ENCODE measurements at places on chromosomes 5 and 9. TPM values are rescaled to one million over a fixed set of nuclear protein-coding genes. Genes with fewer than 3 reads are reported as not detected.

Gene TRIM7
- 0.16 TPM for polyA plus RNA-seq

Gene RGS14
- polyA plus RNA-seq = 40.1 TPM

Gene WNK2
- polyA plus RNA-seq = not detected

Gene IFNA2
- not detected for polyA plus RNA-seq

Gene ANKRD34B
- polyA plus RNA-seq = not detected

Gene NIPAL4
- 0.10 TPM for polyA plus RNA-seq

Gene FIBCD1
- not detected for polyA plus RNA-seq

Gene MPDZ
- not detected for polyA plus RNA-seq

Gene PRRT1B
- polyA plus RNA-seq = not detected

Gene RACK1
- polyA plus RNA-seq = 2,238 TPM

Gene ADGRV1
- not detected for polyA plus RNA-seq

Gene SPATA9
- polyA plus RNA-seq = not detected

- DNase-seq = no peak
Observed at GRCh38 chr5:116473706-116474105, 100.9 kb downstream of the SEMA6A start.

GRCh38 chr9:101034222-101034621 is 5.7 kb downstream of the PLPPR1 start:
- DNase-seq = no peak

DNA sequence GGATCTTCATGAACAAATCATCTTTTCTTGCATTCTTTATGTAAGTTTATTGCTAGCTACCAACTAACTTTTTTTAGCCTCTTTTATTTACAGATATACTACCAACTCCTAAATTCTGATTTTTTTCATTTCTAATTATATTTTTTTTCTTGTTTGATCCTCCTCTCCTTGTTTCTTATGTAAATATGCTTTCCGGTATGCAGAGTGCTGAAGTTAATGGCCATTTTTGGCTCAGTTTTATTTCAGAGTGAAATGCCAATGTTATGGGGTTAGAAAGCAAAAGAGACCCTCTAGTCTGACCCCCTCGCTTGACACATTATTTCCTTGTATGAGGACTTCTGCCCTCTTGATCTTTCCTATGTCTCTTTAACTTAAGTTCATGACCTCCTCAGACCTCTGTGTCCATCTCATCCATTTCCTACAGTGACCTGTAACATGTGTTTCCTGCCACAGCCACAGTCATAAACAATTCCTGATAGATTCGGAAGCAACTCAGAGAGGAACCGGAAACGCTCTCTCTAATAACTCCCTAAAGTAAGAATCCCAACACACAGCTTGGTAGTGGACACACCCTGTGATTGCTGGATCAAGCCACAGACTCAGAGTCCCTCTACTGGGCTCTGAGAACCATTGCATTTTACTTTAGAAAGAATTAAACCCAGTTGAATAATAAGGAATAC is 42.9 kb upstream of the AFAP1L1 start:
- no peak for DNase-seq

GRCh38 chr5:166200532-166200931 is 2090.9 kb upstream of the WWC1 start:
- no peak for DNase-seq

GRCh38 chr5:75368391-75368790 is 31.4 kb downstream of the HMGCR start:
- no peak for DNase-seq

DNA sequence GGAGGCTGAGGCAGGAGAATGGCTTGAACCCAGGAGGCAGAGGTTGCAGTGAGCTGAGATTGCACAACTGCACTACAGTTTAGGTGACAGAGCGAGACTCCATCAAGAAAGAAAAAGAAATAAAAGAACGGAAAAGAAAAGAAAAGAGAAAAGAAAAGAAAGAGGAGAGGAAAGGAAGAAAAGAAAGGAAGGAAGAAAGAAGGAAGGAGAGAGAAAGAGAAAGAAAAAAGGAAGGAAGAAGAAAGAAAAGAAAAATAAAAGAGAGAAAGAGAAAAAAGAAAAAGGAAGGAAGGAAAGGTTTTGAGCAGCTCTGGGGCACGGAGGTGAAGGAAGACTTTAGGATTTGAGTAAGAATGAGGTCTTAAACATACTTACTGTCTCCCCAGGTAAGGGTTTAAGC is 18.4 kb downstream of the TLN1 start:
- no peak for DNase-seq

DNA sequence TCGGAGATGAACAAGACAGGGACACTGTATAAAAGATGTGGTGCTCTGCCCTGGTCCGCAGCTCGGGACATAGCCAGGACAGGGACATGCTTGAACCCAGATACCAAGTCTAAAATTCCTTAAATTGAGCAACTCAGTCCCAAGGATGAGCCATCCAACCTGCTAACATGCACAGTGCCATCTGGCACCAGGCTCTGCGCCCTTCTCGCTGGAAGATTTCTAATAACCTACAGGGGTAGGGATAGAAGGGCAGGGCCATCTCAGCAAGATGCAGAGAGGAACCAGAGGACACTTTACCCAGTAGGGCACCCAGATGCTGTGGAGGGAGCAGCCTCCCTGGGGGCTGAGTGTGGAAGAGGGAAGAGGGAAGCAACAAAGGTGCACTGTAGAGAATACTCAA is 60.1 kb downstream of the SEMA4D start:
- DNase-seq = no peak

DNA sequence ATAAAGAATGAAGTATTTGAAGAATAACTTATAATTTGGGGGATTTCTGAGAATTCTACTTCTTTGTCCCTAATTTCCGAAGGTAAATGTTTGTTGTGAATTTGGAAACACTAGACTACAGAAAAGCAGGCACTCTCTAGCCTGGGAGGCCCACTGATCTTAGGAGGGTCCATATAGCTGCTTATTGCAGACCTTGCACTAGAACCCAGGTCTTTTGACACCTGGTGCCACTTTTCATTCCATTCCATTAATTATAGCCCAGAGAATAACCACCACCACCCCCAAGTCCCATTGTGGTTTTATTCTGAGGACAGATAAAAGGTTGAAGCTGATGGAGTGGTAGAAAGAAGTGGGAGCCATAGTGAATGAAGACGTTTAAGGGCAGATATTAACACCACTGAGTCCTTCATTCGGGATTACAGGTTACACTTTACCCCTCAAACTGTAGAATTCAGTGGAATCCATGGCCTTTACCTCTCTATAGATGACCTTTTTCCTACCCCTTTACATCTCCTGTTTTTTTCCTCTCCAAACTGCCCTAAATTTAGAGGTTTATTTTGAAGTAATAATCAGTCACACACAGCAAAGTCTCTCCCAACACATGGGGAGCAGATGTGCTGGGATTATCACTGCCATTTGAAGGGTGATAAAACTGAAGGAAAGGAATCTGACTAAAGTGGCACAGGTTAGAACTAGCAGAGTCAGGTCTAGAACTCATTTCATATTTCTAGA is 12.0 kb upstream of the PSMD5 start:
- DNase-seq = no peak

DNA sequence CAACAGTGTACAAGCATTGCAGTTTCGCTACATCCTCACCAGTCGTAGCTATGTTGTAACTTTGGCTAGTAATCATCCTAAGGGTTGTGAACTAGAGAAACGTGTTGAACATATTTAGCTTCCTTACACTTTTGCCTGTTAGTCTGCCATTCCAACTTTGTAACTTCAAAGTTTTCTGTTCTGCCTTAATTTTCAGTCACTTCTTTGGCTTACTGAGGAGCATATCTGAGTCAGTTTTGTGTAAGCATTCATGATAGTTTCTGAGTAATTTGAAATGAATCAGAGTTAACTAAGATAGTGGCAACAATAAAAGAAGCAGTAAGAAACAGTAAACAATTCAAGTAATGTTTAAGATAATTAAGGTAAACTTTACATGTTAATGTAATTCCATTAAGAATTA is 58.9 kb upstream of the MCCC2 start:
- no peak for DNase-seq

DNA sequence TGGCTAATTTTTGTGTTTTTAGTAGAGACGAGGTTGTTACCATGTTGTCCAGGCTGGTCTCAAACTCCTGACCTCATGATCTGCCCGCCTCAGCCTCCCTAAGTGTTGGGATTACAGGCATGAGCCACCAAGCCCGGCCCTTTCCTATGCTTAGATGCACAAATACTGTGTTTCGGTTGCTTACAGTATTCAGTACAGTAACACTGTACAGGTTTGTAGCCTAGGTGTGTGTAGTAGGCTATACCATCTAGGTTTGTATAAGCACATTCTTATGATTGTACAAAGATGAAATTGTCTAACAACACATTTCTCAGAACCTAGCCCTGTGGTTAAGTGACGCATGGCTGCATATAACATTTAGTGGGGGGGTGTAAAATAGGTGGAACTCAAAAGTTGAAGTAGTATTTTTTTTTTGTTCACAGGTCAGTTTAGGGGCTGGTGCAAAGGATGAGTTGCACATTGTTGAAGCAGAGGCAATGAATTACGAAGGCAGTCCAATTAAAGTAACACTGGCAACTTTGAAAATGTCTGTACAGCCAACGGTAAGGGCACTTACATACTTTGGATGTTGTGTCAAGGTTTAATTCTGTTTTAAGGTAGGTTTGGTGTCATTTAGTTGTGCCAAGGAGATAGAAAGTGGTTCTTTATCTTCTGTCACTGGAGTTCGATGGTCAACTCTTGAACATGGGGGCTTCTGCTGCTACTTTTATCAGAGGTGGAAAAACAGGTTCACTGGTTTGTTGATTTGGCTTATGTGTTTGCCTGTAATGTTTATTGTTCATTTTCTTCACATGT is 3.4 kb downstream of the NPM1 start:
- no peak for DNase-seq

GRCh38 chr5:139823757-139824355 is 28.2 kb downstream of the PSD2 start:
- DNase-seq = no peak

GRCh38 chr5:177111720-177112394 is 21.7 kb upstream of the NSD1 start:
- DNase-seq = peak; percentile 50

DNA sequence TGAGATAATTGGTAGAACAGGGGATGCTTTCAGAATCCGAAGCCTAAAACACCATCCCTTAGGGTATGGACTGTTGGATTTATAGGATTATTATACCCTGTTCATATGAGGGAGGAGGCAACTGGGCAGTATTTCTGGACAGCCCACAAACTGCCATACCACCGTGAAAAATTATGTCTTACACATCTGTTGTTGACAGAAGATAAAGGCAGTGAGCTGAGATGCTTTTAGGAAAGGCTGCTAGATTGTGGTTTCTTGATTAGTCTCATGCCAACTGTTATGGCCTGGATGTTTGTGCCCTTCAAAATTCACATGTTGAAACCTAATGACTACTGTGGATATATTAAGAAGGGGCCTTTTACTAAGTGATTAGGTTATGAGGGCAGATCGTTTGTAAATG is 83.7 kb upstream of the DHFR start:
- no peak for DNase-seq

- DNase-seq = no peak
Observed at GRCh38 chr5:145495741-145496140, 339.4 kb downstream of the PRELID2 start.

DNA sequence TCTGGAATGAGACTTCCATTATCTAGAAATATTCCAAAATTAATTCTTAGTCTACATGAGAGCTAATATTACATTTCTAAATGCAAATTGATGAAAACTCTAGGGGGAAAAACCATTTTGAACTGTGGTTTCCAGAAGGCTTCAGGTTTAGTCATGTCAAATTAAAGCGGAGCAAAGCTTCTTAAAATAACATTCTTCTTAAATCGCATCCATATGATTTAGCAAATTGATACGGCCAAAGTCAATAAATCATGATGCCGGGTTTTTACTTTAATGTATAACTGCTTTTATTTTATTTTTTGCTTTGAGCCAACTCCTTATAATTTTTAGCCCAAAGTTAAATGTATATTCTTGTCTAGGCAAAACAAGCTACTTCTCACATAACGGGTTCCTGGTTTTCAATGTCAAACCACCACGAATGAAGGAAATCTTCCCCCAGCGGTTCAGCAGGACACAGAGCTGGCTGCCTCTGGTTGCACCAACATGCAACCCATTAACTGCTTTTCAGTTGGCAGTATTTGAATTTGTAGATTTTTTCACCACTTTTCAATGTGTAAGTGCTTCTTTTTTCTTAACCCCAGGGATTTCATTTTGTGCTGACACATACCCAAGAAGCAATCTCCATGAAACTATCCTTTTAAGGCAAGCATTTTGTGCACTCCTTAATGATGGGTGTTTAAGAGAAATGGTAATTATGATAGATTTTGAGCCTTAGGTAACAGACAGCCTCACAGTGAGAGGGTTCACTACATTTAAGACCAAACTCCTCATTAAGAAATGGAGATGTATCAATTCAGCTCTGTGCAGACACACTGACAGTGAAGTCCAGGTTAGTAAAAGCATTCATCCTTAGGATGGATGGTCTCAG is 35.5 kb downstream of the EFNA5 start:
- DNase-seq = no peak

- DNase-seq = no peak
Observed at GRCh38 chr5:113380807-113381326, 53.9 kb downstream of the TSSK1B start.

DNA sequence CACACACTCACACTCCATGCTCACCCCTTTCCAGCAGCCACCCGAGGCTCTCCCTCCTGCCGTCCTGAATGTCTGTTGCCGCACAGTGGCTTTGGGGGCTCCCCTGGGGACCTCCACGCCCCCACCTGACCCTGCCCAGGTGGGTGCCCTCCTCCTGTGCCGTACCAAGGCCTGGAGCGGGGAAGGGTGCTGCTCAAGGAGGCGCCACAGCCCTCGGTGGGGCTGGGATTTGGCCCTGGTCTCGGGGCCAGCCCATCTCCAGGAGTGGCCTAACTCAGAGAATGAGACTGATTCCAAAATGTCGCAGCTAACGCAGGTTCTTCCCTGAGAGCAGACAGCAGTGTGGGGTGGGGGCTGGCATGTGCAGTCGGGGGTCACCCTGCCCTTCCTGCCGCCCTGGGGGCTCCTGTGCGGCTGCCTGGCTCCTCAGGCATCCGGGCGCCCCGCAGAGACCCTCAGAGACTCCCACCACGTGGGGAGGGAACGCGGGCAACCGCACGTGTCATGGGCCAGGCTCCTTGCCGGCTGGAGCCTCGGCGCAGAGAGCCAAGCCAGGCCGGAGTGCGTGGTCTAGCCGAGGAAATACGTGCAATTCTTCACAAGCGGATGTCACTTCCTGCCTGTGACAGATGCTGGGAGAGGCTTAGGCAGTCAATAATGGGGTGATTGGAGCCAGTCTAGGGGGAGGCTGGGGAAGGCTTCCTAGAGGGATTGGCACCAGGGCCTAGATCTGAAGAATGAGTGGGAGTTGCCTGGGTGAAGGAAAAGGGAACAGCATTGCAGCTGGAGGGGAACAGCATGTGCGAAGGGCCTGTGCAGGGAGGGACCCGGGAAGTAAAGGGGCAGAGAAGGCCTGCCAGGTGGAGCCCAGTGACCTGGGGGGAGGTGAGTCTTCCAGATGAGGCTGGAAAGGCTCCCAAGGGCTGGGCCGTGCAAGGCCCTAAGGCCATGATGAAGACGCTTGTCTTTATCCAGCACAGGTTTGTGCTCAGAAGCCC is 44.1 kb downstream of the C9orf50 start:
- no peak for DNase-seq

DNA sequence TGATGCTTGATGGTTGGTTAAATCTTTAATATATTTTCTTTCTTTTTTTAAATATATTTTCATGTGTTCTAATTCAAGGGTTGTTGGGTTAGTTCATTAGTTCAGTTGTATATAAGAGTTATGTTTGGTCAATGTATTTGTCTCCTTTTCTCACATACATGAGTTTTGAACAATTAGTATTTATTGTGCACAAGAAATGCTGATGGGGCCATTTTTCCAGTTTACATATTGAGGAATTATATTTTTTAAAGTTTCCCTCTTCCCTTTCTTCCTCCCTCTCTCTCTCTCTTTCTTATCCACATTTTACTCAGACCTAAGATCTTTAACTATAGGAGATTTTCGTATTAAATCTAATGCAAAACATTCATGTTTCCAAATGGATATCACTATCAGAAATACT is 74.0 kb downstream of the LNPEP start:
- DNase-seq = no peak

All from CD4-positive, CD25-positive, alpha-beta regulatory T cell (primary cell).